ENCODE measurements at places on chromosomes 6 and 20.
A peak's percentile ranks its signal among the peaks of the same experiment; 100 is the strongest.

- no peak for DNase-seq
These were observed 898.3 kb upstream of the ADGRB3 start for GRCh38 chr6:67736816-67737215.

- DNase-seq = no peak
These were observed 31.5 kb downstream of the PLCB1 start for GRCh38 chr20:8163543-8163942.

GRCh38 chr6:2480267-2480966 is 235.0 kb upstream of the GMDS start:
- no peak for DNase-seq

DNA sequence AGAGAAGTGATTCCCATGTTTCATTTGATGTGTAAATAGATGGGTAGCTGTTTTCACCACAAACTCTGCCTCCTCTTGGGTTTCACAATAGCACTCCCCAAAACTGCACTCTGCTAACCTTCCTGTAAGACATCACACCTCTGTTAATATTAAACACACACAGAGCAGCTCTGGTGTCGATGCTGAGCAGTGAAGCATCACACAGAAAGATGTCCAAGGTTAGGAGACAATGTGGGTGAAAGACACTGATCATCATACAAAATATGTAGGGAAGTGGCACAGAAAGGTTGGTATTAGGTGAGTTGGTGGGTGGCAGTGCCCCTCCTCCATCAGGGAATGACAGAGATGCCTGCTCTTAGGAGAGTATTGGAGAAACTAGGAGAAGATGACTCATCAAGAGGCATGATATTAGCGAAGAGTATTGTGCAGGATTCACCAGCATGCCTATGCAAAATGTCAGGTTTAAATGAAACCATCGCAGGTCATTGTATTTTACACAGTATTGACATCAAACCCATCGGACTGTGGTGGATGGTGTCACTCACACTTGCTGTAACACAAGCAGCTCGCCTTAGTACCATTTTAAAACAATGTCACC is 199.7 kb downstream of the TBXT start:
- DNase-seq = no peak

DNA sequence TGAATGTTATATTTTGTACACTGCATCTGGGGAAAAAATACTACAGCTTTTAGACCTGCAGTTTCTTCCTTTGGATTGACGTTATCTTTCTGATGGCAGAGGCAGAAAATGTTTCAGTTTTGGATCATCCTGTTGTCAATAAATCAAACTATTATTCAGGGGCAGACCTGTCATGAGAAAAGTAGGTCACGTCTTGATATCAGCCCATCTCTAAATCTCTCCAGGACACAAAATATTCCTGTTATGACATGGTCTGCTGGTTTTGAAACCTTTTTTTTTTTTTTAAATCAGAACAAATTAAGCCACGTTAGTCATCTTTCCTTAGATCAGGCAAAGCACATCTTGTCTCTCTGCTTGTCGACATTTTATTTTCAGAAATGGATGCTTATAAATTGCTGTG is 24.0 kb downstream of the IL20RA start:
- DNase-seq = no peak

- no peak for DNase-seq
These were observed 643 bp downstream of the CD24 start for GRCh38 chr6:106973836-106974335.

DNA sequence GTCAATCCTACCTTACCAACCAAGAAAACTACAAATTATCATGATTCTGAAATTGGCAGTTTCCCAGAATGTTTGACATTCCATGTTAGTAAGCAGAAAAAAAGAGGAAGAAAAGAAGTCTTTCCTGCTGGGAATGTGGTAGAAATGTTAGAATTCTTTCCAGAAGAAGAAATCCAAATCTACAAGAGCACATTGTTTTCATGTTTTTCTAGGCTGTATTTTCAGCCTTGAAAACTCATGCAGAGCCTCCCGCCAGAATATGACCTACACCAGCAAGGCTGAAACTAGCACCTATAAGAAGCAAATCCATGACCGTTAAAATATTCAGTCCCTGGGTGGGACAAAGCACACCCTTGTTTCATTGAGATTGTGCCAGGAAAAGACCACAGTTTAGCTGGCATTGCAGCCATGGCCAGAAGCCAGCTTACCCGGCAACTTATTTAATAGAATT is 259.4 kb downstream of the GJA1 start:
- no peak for DNase-seq

DNA sequence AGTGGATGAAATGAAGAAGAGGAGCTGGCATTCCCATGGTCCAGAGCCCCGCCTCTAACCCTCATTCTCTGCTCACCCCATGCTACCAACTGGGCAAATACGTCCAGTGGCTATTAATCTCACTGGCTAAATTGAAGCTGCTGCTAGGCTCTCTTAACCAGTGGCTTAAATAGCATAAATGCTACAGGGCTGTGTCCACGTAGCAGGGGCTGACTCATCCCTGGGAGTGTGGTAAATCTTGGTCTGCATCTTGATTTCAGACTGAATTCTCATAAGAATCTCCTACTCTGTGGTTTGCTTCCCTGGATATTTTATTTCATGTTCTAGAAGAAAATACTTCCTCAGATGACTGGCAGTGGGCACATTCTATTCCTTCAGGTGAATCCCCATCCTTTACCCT is 193.1 kb upstream of the ARG1 start:
- DNase-seq = no peak

GRCh38 chr6:21213492-21213891 is 380.1 kb upstream of the SOX4 start:
- DNase-seq = no peak

- DNase-seq = peak; percentile 45
These were observed 39.0 kb upstream of the SLCO4A1 start for GRCh38 chr20:62603021-62603906.

DNA sequence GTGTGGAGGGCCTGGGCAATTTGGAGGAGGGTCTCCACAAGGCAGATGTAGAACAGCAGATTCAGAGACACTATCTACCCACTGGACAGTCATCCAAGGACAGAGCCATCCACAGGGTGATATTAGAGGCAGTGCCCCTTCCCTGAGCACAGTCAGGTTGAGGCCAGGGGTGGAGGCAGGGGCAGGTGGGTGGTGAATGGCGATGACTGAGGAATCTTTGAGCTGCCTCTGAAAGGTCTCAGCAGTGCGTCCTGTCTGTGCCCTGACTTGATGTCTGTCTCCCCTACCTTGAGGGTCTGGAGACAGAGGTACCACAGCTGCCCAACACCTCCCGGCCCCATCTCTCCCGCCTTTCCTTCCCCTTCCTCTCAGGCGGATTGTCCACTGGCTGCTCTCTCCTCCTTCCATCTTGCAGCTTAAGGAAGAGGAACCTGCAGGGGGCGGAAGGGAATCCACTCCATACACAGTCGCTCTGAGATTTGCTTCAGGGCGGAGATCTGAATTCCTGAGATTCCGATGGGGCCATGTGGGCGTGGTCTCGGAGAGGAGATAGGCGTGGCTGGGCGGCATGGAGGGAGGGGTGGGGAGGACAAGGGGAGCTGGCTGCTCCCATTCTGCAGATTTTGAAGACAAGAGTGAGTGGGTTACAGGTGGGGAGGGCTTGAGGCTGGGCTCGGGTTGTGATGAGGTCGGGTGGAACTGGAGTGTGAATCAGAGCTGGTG is 1.7 kb downstream of the MUCL3 start:
- no peak for DNase-seq

- DNase-seq = no peak
These were observed 17.3 kb upstream of the TXLNB start for GRCh38 chr6:139308936-139309603.

DNA sequence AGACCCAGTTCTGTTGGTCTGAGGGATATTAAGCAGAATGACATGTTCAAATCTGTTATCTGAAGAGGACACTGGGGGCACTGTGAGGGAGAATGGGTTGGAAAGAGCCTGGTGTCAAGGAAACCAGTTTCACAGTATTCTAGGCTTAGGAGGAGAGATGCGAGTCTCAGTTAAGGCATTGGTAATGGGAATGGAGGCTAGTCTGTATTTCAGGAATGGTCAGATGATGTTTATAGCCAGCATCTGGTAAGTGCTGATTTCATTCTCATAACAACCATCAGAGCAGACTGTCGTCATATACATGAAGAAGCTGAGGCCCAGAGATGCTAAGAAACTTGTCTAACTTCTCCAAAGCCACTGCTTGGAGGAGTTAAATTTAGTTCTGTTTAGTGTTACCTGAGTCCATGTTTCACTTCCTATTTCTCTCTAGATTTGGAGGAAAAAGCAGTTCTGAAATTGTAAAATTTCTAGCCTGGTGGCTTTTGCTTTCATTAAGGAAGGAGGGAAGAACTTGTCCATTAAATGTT is 242.0 kb downstream of the ARID1B start:
- DNase-seq = no peak

DNA sequence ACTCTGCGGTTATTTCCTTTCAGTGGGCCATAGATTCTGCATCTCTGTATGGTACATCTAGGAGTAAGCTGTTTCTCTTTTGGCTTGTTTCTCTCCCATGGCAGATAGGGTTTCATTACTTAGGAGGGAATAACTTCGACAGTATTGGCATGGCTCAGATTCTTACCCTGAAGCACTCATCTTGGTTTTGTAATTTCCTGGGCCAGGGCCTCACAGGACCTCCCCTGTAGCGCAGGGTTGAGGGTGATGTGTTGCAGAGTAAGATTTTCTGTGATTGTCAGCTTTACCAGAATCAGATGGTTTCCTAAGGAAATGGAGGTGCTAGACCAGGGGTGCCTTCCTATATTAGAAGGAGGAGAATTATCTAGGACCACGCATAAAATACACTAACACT is 78.3 kb downstream of the STXBP5 start:
- DNase-seq = no peak

DNA sequence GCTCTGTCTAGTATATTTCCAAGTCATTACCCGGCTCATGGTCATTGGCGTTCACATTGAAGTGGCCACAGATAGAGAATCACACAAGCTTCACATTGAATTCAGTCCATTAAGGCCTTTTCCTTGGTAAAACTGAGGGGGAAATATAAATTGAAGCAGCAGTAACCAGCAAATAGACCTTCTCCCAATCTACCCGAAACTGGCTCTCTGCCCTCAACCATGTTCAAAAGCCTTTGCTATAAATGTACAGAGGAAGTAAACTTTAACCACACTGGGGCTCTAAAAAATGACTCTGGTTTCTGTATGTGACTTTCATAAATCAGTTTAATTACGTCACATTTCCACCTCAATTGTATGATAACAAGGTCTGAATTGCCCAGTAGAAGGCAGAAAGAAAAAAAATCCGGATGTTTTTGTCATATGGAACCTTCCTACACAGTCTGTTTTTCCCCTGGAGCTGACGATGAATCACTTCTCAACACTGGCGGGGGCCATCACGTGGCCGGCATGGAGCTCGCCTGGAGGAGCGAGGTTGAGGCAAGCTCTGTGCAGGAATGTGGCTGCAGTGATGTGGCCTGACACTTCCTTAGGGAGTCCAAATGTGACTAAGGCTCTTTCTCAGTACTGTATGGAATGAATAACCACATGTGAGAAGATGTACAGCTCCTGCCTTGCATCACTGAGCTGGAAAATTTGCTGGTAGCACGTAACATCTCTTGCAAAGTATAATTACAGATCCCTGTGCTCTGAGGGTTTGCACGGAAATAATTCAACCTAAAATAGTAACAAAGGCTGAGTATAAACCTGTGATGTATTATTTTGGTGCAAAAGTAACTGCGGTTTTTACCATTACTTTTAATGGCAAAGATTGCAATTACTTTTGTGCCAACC is 58.6 kb upstream of the SNX9 start:
- DNase-seq = peak; percentile 77

- no peak for DNase-seq
These were observed 10.6 kb downstream of the CTCFL start for GRCh38 chr20:57514273-57514751.

- no peak for DNase-seq
These were observed 250.9 kb downstream of the ANKRD60 start for GRCh38 chr20:57977569-57977968.

DNA sequence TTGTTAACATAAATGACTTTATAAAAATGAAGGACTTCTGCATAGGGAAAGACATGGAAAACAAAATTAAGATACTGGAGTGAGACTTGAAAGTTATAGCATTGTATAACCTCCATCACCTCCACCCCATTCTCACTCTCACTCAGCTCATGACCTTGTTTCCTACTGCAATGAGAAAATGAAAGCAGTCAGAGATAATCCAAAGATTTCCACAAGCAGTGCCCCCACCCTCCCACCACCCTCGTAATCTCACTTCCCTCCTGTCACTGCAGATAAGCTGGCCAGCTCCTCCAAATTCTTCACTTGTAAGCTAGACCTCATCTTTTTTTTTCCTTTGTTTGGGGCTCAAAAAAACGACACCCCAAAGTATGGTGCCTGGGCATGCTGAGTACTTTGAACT is 52.9 kb upstream of the PROKR2 start:
- DNase-seq = no peak

GRCh38 chr20:61014491-61014890 is 237.6 kb upstream of the CDH4 start:
- no peak for DNase-seq

GRCh38 chr6:74410630-74411029 is 714.6 kb downstream of the CD109 start:
- no peak for DNase-seq

- DNase-seq = no peak
These were observed 76.5 kb downstream of the GJA10 start for GRCh38 chr6:89970609-89971337.

- DNase-seq = no peak
These were observed 2.2 kb upstream of the PRDM13 start for GRCh38 chr6:99604166-99605073.

DNA sequence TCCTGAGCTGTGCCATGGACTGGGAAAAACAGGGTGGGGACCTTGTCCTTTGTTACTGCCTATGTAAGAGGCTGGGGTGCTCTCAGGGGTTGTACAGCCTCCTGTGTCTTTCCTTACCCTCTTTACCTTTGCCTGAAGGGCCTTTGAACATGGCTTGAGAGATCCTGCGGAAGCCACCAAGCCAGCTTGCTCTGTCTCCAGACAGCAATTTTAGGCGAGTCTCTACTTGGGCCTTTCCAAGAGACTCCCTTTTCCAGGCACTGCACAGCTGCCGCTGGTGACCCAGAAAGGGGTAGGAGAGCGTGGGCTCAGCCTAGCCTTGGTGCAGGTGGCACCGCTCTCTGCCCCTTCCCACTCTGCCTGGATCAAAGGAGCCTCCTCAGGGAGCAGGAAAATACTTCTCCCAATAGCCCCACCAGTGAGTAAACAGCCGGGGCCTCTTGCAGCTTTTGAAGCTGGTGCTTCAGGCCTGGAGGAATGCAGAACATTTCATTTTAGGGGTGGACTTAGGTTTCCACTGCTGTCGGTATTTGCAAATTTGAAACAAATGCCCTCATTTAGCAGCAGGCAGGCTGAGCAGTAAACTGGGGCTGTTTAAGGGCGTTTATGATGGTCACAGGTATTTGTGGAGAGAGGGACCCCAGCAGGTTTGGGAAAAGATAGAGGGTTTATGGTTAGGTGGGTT is 13.9 kb downstream of the PTK7 start:
- DNase-seq = no peak

DNA sequence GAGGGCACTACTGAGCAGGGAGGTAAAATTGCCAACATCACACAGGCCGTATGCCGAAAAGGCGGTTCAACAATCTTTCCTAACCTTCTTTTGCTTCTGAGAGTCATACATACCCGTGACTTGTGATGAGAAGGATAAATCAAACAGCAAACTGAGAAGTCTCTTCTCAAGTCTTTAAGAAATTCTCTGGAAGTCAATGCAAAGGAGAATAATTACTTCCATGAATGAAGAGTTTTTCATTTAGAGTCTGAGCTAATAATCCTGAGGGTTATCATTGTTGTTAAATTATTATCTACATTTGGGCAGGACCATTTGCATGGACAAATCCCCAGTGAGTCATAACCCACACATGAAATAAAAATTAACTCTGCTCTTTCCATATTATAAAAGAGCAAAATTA is 22.4 kb upstream of the ILRUN start:
- DNase-seq = no peak

- DNase-seq = no peak
These were observed 65.0 kb upstream of the EEF1A1 start for GRCh38 chr6:73585566-73586415.

All from stimulated activated CD8-positive, alpha-beta memory T cell treated with anti-CD3 and anti-CD28 coated beads, Interleukin-15, amount 100 ng/mL, for 48 hours (primary cell).